ENCODE measurements at places on chromosomes 2 and 18. TPM values are rescaled to one million over a fixed set of nuclear protein-coding genes. Genes with fewer than 3 reads are reported as not detected.
A peak's percentile ranks its signal among the peaks of the same experiment; 100 is the strongest.

GRCh38 chr2:220078439-220078838 is 451.0 kb downstream of the SLC4A3 start:
- DNase-seq = no peak

DNA sequence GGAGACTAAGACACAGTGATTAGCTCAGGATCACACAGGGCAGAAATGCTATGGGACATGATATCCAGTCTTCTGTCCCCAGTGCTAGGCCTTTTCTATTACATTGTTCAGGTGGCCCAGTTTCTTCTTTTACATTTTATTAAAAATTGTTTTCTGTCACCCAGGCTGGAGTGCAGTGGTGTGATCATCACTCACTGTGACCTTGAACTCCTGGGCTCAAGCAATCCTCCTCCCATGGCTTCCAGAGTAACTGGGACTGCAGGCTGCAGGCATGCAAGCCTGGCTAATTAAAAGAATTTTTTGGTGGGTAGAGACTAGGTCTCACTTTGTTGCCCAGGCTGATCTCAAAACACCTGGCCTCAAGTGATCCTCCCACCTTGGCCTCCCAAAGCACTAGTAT is 15.4 kb downstream of the PDK1 start:
- DNase-seq = no peak

Gene MC4R
- total RNA-seq = not detected

DNA sequence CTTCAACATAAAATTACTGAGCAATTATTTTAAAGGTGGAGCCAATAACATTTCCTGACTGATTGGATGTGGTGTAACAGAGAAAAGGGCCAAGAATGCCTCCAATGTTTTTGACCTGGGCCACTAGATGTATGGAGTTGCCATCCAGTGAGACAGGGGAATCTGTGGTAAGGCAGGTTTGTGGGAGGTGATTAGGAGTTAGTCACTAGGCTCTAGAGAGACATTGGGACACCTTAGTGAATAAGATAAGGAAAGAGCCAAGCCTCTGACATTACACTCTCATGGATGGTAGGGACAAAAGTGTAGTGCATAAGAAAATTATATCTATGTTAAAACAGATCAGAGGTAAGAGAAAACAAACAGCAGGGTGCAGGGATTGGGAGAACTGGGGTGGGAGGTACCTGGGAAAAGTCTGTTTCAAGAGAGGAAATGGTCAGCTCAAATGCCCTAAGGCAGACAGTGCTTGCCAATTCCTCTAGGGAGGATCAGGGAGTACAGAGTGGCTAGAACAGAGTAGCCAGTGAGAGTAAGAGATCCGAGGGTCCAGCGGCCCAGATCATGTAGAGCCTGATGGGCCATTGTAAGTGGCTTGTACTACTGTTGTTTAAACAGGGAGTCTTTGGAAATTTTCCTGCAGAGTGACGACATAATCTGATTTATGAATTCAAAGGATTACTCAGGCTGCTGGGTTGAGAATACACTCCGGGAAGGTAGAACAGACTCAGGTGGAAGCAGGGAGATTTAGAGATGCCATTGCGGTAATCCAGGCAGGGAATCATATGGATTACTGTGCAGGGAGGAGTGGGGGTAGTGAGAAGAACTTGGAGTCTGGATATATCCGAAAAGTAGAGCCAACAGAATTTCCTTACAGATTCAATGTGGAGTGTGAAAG is 45.7 kb upstream of the CUL3 start:
- DNase-seq = no peak

Gene FAM168B
- 74.1 TPM for total RNA-seq

DNA sequence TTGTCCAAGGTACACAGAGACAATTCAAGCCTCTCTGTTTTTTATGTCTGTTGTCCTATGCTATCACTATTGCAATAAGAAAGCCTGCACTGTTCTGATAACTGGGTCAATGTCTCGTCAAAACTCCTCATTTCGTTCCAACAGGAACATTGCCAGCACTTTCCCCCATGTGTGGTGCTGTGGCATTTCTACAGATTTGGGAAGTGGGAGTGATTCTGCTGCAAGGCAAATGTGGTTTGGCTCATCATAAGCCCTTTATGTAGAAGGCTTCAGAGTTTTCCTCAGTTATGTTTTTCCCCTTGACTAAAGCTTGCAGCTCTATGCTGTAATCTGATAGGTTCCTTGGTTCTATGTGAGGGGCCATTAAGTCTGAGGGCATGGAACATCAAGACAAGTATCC is 324.1 kb upstream of the TCF4 start:
- no peak for DNase-seq

GRCh38 chr18:59232309-59233016 is 12.5 kb downstream of the GRP start:
- DNase-seq = no peak

DNA sequence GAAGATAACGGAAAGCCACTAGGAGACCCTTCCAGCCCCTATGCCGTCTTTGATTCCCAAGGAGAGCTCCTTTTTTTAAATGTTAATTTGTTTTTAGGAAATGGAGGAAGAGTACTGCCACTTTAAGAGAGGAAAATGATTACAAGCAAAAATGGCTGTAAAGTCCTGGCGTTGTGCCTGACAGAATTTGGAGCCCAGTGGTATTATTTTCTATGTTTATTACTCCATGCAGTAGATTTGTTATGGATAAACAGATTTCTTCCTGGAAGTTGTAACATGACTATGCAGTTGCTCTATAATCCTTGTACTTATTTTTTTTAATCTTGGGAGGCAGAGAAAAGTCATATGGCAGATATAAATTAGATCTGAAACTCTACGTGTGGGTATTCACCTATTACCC is 141.3 kb downstream of the GBX2 start:
- no peak for DNase-seq

DNA sequence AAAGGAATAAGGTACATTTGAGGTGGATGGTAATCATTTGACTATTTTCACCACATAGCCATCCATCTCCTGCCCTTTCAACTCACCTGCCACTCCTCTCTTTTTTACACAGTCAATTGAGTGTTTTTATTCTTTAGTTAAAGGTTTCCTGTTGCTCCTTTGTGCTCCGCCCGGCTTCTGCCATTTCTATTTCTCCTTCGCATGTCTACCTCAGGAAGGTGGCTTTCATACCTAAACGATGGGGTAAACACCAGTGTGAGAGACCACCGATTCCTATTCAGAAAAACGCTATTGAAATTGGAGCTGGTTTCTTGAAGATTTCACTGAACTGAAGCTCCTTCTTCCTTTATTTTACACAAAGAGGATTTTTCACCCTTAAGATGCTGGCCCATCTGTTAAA is 1628.0 kb upstream of the PIK3C3 start:
- DNase-seq = no peak

- no peak for DNase-seq
These were observed at the start of gene GATA6 for GRCh38 chr18:22169011-22169888. TSS of gene GATA6 (plus strand) at chr18:22169589. CDS start at chr18:22171145, 1,556 bp downstream.

- DNase-seq = no peak
These were observed 8.9 kb upstream of the LTBP1 start for GRCh38 chr2:32937602-32938448.

GRCh38 chr2:106158871-106159270 is 35.2 kb downstream of the UXS1 start:
- peak; percentile 55 for DNase-seq

All from CD4-positive, alpha-beta T cell (primary cell).